Left lung (tissue), 14 donors: ENCODE measurements at places on chromosomes 5 and 9. TPM values are rescaled to one million over a fixed set of nuclear protein-coding genes. Genes with fewer than 3 reads are reported as not detected.

GRCh38 chr9:133728856-133729616 is 9.1 kb downstream of the SARDH start:
- DNase-seq, result no peak
- H3K36me3 ChIP-seq, result no peaks in the 10 kb centered on the region
- H3K4me1 ChIP-seq, result no peaks in the 10 kb centered on the region
- H3K27ac ChIP-seq, result no peak overlapping the region
- H3K27me3 ChIP-seq, result peaks cover 21% of the 10 kb centered on the region

DNA sequence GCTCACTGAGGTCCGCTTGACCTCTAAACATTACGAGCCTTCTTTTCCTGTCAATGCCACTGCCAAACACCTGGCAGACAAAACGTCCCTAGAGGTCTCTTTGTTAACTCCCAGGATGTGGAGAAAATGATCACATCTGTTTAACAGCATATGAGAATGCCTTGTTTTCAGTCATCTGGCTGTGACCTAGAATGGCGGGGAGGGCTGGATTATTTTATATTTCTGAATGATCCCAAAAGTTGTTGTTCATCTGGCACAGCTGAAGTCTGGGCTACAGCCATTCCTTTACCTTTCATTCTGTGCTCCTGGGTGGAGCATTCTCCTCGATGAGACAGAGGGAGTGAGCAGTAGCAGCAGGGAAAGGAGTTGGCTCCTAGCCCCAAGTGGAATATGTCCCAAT is 138.2 kb downstream of the PRDM6 start:
- no peaks in the 10 kb centered on the region for H3K27me3 ChIP-seq
- no peaks in the 10 kb centered on the region for H3K36me3 ChIP-seq
- H3K27ac ChIP-seq, result no peak overlapping the region
- no peak for DNase-seq
- H3K4me1 ChIP-seq, result no peaks in the 10 kb centered on the region
- H3K4me3 ChIP-seq, result no peak overlapping the region

DNA sequence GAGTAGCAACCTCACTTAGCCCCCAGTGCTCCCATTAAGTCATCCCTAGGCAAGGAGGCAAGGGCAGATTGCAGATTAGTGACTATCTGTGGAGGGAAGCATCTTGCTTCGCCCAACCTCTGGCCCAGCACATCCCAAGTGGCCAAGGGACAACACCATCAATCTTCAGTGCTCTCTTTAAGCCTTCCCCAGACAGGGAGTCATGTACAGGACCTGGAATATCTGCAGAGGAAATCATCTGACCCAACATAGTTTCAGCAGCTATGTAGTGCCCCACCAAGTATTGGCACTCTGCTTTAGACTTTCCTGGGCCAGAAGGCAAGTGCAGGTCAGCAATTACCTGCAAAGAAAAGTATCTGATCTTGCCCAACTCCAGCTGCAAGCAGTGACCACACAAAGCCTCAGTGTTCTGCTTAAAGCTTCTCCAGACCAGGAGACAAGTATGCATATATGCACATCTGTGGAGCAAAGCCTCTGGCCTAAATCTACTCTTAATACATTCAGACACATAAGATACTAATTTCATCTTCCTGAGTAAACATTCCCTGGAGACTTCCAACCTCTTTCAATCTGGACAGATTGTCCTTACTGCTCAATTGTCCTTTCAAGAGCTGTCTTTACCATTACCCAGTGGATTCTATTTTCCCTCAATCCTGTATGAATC is 224.8 kb upstream of the VLDLR start:
- no peaks in the 10 kb centered on the region for H3K36me3 ChIP-seq
- H3K4me3 ChIP-seq, result no peak overlapping the region

Gene GPR150
- total RNA-seq, result 0.26 TPM

- H3K27ac ChIP-seq, result no peak overlapping the region
- H3K4me1 ChIP-seq, result no peaks in the 10 kb centered on the region
- no peaks in the 10 kb centered on the region for H3K27me3 ChIP-seq
- no peak for DNase-seq
- no peak overlapping the region for H3K4me3 ChIP-seq
These were observed 173.3 kb upstream of the SEMA6A start for GRCh38 chr5:116747881-116748280.

- H3K4me3 ChIP-seq, result no peak overlapping the region
- H3K4me1 ChIP-seq, result peaks cover 5% of the 10 kb centered on the region
- H3K27ac ChIP-seq, result no peak overlapping the region
- no peaks in the 10 kb centered on the region for H3K27me3 ChIP-seq
These were observed 77.3 kb upstream of the LARP1 start for GRCh38 chr5:154677921-154678320.

DNA sequence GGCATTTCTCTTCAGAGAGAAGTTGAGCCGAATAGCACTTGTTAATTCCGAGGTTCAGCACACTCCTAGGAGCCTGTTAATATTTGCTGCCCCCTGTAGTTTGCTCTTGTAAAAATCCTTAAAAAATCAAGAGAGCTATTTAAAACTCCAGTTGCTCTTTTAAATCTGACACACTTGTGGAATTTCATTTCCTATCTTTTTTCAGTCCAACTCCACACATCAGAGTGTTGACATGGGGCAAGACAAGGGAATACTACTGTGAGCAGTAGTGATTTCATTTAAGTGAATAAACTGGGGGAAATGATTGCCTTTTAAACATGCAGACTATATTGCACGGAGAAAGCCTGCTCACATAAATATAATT is 1096.3 kb upstream of the DMAC1 start:
- no peak for DNase-seq
- no peak overlapping the region for H3K4me3 ChIP-seq
- H3K4me1 ChIP-seq, result no peaks in the 10 kb centered on the region
- H3K27ac ChIP-seq, result no peak overlapping the region

Gene NPR3
- 16.5 TPM for total RNA-seq

Gene ZNF367
- total RNA-seq, result 6.1 TPM

Gene AJM1
- 1.7 TPM for total RNA-seq
